ENCODE measurements at places on chromosomes 11 and 22.

GRCh38 chr11:113464416-113464815, 10.8 kb downstream of the DRD2 start:
- no peak for DNase-seq

DNA sequence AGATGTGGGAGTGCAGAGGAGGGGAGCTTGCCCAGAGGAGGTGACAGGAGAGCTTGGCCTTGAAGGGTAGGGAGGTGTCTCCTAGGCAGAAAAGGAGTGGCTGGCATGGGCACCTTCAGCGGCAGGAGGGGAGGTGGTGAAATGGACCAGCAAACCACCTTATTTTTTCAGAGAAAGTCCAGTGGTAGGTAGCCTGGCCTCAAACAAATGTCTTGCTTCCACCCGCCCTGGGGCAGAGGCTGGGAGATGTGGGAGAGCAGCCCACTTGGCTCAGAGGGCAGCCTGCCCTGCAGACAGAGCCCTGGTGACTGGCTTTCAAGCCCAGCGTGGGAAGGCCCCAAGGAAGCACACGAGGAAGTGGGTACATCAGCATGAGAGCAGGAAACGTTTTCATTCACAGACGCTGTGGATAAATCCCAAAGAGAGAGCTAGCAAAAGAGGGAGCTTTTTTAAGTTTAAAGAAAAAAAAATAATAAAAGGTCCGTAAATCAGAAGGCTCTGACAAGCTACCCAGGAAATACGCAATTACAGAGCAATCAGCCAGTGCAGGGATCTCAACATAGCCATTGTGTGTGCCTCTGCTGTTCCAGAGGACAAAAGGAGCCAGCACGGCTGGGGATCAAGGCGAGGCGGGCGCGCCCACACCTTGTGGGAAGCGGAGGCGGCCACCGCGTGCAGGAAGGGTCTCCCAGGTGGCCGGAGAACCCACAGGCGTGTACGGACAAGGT, 238.7 kb upstream of the PLET1 start:
- DNase-seq, result peak; percentile 55

GRCh38 chr11:95698676-95699557, 90.7 kb downstream of the FAM76B start:
- peak; percentile 57 for DNase-seq

DNA sequence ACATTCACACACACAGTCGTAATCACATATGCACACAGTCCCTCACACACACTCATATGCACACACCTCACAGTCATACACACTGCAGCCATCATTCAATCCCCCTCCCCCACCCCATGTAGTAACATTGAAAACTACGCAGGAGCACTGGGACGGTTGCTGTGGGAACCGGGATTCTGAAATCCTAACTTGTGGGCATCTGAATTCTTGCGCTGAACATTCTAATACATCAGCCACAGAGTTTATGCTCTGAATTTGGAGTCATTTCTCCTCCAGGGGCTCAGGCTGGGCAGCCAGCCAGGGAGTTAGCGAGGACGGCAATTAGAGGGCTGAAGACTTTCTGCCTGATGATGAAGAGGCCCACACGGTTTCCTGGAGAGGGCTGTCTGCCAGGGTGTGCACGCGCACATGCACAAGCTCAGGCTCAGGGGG, 32.7 kb downstream of the CD6 start:
- no peak for DNase-seq

GRCh38 chr11:94513091-94513490, 830 bp downstream of the C11orf97 start:
- DNase-seq, result peak; percentile 56

DNA sequence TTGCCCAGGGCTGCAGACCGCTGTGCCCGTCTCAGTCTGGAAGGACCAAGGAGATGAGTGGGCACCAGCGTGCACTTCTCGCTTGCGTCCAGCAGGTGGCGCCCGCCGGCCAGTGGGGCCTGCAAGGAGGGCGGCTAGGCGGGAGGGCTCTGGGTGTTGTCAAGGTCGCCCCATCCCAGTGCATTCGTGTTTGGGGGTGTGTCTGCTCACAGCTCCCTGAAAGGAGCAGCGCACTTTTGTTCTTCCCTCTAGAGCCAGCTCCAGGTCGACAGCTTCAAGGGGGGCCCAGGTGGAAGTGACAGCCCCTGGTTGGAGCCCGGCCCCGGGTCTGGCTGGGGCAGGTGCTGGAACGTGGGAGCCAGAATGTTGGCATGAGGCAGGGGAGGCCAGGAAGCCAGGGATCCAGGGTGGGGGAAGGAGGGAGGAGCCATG, 23.4 kb upstream of the MPPED1 start:
- peak; percentile 61 for DNase-seq

All from kidney tubule cell (primary cell).